ENCODE measurements at places on chromosomes 4 and X.

DNA sequence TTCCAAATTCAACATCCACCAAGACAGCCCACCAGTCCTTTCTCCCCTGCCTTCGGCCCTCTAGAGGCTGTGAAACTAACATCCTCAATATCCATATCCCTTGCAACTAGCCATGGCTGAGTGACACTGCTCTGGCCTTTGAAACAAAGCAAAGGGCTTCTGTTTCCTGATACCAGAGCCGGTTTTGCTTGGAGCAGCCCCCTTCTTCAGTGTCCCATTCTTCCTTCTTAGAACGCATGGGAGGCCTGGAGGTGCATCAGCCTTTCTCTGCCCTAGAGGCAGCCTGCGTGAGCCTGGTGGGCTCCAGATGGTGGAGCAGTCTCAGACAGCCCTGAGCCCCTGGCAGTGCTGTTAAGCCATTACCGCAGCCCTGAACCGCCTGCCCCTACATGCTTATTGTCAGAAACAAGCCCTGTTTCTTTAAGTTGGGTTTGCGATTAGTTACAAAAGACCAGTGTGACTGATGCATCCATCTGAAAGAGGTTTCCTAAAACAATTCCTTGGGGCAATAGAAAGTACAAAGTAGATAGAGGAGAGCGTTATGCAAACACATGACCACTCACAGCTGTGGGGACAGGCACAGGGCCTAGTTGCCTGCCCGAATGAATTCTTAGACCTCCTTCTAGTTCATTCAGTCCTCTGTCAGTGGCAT is 74.1 kb downstream of the EVC start:
- DNase-seq, result peak; percentile 57

DNA sequence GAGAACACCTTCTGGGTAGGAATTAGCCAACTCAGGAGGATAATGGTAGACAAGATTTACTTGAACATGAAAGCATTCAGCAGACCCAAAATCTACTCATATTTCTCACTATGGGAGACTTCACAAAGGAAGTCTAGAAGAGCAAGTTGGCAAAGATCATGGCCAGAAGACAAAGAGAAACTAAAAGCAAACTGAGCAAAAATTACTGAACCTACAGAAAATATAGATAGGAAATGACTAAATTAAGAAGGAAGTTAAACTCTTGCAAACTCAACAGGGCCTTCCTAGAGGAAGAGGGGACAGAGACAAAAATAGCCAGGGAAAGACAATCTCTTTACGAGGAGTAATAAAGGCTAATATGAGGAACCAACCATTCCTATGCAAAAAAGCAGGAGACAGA is 18.7 kb downstream of the CORIN start:
- DNase-seq, result no peak

DNA sequence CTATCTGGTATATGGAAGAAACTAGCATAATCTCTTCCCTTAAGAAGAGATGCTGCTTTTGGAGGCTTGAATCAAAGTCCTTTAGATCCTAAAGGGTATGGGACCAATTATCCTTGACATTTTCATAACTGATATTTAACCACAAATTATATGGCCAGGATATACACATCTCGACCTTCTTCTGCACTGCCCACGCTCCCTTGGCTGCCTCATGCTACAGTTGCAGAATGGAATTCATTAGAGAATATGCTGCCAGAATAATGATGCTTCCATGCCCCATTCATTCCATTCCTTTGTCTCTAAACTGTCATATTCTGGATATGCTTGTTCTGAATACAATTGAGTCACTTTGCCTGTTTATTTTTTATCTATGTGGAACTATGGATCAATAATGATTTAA is 157.1 kb upstream of the PACRGL start:
- no peak for DNase-seq

GRCh38 chr4:77196866-77197265 is 39.9 kb downstream of the CCNG2 start:
- no peak for DNase-seq

- DNase-seq, result no peak
Measured at GRCh38 chrX:10467793-10468192, 152.6 kb downstream of the MID1 start.

DNA sequence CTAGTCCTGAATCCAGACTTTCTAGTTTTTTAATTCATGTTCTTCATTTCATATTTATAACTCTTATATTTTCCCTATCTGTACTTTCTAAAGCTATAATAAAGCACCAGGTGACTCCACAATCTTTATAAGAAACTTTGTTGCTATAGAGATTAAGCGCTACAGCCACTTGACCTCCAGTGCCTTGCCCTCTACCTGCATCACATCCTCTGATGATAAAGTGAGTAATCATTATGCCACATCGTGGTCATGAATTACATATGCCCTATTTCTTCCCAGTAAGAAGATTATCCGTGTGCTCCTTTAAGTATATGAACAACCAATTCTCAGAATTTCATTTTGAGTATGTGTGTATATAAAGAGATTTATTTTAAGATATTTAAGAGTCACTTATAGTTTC is 6.8 kb upstream of the DYNLT3 start:
- no peak for DNase-seq

- DNase-seq, result no peak
Measured at GRCh38 chr4:148431401-148431800, 10.8 kb downstream of the NR3C2 start.

DNA sequence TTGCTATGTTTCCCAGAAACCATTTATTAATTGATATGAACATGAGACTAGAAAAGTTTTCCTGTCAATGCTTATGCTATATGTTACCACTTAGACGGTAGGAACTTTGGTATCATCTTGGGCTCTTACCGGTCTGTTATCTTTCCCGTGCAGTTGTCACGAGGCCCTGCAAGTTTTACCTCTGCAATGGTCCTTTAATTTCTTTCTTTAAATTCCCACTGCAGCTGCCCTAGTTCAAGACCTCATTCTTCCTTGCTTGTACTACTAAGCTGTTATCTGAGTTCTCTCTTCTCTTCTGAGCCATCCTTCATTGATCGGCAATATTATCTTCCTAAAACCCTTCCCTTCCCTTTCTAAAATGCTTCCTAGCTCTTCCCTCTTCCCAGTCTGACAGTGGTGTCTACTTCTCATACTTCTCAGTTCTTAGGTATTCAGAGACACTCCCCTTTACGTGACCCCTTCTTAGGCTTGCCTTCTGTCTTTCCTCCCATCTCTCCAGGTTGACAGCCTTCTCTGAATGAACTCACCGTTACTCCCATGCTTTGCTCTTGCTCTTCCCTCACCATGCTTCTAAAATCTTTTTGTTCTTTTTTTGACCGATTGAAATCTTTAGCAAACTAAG is 27.5 kb downstream of the MAGEA1 start:
- DNase-seq, result no peak

DNA sequence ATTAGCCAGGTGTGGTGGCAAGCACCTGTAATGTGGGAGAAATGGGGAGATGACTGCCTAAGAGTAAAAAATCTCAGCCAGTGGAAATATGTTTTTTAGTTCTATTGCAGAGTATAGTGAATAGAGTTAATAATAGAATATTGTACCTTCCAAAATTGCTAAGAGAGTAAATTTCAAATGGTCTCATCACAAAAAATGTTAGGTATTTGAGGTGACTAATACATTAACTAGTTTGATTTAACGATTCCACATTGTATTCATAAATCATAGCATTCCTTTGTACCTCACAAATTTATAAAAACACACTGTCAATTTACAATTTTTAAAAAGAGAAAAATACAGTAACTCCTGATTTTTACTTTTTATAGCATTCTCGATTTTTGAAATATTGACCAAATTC is 681.5 kb upstream of the EPHA5 start:
- DNase-seq, result no peak

DNA sequence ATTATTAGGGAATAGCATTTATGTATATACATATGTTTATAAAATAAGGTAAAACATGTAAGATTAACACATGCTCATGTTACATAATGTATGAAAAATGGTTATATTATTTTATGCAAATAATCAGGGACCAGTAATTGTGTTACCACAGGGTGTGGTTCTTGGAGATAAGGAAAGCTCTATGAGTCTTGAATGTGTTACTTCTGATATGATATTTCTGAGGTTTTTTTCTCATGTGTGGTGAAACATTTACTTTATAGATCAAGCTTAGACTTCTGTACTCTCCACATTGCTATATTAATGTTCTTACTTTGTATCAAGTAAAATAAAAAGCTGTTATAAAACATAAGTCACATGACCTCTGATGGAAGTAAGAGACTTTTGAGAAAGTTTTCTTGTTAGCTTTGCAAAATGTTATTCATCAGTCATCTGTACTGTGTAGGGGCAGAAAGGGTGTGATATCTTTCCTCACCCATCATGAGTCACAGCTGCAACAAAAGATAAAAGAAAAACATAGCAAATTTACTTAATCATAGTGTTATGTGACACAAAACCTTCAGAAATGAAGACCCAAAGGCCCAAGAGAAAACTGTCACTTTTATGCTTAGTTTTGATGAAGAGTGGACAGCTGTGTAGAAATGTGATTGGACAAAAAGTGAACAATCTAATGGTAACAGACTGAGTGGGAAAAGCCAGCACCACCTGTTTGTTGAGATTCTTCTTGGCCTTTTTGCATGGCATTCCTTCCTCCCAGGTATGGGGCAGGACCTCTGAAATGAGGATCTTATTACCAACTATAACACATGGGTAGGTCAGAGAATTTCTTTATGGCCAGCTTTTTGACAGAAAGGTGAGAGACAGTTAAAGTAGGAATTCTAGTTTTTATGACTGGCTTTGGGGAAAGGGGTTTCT is 632.3 kb downstream of the PDHA2 start:
- no peak for DNase-seq

- DNase-seq, result no peak
Measured at GRCh38 chrX:13208281-13208935, 111.4 kb downstream of the ATXN3L start.

DNA sequence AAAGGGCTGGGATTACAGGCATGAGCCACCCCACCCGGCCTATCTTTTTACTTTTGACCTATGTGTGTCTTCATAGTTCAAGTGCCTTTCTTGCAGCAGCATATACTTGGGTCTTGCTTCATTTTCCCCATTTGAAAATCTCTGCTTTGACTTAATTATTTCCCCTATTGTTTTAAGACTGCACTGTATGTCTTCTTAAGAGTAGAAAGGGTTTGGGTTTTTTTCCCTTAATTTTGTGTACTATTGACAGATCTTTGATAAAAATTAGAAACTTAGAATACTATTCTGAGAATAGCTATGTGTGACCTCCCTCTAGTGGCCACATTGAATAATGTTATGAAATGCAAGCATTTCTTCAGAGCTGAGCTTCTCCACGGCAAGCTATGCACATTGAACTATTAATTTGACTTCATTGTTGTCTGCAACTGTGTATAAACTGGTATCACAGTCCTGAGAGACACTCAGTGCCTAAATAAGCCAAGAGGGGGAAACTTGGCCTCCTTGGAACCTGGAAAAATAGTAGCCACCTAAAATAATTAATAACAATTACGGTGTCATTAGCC is 8.7 kb upstream of the SLC25A4 start:
- DNase-seq, result no peak

DNA sequence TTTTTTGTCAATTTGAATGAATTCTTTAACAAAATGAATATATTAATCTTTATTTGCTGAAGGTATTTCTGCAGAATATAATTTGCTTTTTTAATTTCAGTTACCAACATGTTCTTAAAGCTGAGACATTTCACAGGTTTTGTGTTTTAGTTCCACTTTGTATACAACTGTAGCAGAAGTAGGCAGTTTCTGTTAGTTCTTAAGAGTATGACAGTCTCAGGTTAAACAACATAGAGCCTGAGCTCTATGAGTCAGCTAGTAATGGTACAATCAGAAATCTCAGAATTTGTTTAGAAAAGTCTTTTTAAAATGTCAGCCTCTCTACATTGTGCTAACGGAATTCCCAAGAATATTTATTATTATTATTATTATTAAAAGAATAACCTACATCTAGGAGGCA is 50.4 kb downstream of the GSTCD start:
- no peak for DNase-seq

- DNase-seq, result peak; percentile 34
Measured at GRCh38 chrX:43559644-43560043, 96.5 kb upstream of the MAOA start.

DNA sequence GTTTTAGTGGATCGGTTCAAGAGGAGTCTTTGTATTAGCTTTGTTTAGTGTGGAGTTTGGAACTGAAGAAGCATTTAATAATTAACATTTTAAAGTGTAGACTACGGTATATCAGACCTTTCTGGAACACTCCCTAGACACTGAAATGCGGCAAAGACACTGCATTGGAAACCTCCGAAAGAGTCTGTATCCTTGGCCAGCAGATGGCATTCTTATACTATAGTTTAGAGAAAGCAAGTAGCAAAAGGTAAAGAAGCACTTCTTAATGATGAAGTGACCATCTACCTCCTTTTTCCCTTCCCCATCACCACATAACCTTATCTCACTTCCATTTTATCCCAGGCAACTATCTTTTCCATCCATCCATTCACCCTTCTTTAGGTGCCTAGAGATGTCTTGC is 7.6 kb downstream of the FABP2 start:
- DNase-seq, result no peak

DNA sequence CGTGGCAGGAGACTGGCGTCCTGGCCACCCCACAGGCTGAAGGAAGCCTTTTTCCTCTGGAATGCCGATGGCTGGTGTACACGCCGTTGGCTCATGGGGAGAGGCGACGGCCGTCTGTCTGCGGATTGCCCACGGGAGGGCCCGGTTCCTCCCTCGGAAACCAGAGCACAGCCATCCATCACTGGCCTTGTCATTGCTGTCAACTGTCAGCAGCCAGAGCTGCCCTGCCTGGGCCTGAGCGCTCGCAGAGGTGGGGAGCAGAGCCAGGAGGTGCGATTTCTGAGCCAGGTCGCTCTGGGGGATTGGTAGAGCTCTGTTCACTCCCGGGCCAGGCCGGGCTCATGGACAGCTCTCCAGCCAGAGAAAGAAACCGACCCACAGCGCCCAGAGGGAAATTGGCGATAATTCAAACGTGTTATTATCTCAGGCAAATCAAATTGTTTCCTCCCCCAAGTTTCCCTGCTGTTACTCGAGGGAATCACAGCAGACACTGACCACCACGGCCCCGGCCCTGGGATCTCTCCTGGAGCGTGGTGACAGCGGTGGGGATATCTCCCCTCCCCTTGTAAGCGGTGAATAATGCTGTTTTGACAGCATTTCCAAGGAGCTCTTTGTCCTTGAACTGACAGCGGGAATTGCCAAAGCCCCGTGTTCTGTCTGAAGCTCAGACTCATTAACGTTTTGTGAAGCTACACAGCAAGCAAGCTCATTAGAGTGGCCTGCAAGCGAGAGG is 220.9 kb upstream of the PSAPL1 start:
- peak; percentile 23 for DNase-seq

DNA sequence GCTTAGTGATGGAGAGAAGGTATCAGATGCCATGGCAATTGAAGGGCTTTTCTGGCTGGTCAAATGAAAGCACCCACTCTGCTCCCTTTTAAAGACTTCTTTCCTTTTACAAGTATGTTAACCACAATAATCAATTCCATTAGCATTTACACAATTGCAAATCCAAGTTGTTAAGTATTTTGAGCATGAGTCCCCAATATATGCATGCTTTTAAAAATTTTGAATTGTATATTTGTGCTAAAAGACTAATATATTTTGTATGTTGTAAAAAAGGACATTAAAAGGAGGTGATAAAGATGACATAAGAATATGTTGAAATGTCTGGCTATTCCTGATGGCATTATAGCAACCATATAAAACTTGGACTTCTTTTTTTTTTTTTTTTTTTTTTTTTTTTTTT is 639.9 kb upstream of the CPEB2 start:
- DNase-seq, result no peak

GRCh38 chr4:94668724-94669123 is 89.0 kb upstream of the BMPR1B start:
- no peak for DNase-seq

Measured in Right ventricle myocardium superior (tissue), 1 donor.